ENCODE measurements at places on chromosomes 6 and 20.

- no peak for DNase-seq
Measured at GRCh38 chr6:91538622-91539021, 951.8 kb upstream of the MAP3K7 start.

GRCh38 chr20:60046011-60046413, 87.8 kb downstream of the CDH26 start:
- no peak for DNase-seq

DNA sequence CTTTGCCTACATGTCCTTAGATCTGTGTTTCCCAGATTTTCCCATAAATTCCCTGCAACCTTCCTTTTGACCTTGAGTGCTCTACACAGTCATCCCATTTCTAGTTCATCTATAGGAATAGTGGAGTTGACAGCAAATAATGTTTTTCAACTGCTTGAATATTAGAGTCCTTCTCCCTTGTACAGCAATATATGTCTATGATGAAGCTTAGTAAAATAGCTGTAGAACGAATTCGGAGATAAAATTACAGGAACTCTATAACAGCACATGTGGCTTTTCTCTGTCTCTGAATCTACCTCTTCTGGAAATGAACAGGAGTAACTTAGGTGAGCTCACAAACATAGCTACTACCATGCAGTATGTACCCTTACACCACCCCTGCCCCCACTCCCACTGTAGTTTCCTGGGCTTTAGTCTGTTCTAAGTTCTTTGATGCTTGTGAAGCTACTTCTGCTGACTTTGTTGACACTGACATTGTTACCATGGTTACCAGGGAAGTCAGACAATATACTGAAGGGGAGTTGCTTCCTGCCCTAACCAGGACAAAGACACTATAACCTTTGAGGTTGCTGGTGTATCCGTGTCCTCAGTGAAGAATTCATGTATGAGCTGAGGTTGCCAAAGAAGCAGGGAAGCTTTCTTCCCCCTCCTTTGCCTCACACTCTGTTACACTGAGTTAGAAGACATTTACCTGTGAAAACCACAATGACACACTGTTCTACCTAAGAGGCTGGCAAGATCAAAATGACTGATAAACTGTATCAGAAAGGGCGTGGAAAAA, 35.8 kb upstream of the SHLD1 start:
- peak; percentile 32 for DNase-seq

GRCh38 chr6:122059918-122060317, 339.5 kb upstream of the HSF2 start:
- DNase-seq: no peak

- DNase-seq: no peak
Measured at GRCh38 chr20:37714978-37715672, 21.3 kb downstream of the CTNNBL1 start.

DNA sequence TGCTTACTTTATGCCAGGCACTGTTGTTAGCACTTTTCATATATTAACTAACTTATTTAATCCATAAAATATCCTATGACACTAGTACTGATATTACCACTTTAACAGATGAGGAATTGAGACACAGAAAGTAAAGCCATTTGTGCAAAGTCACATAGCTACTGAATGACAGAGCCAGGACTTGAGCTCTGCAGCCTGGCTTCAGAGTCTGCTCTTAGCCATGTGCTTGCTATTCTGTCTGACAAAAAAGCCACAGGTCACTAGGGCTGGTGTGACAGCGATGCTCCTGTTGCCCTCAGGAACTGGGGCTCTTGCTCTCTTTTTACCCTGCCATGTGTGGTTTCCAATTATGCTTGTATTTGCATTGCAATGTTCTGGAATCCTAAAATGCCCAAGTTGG, 44.7 kb upstream of the RNF8 start:
- no peak for DNase-seq

GRCh38 chr6:107787589-107787960, 36.5 kb downstream of the SCML4 start:
- no peak for DNase-seq

DNA sequence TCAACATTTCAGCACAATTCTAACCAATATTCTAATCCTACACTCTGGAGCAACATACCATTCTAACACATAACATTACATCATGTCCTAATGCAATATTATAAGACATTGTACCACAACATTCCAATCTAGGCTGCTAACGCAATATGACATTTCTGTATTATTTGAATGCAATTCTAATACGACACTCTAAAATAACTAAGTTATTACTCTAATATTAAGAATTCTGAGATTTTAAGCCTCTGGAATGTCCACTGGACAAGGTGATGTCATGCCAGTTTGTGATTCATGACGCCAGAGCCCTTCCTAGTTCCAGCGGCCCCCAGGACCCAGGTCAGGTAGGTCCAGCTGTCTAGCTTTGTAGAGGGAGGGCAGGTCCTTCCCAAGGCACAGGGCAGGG, 69.7 kb upstream of the SIRPA start:
- DNase-seq: no peak
